IMR-90 (cell line): ENCODE measurements at places on chromosomes 7 and 10. TPM values are rescaled to one million over a fixed set of nuclear protein-coding genes. Genes with fewer than 3 reads are reported as not detected.

CNPY1 gene
- polyA plus RNA-seq: not detected in 2 replicates

SPDYE16 gene
- polyA plus RNA-seq: not detected in 2 replicates

DNA sequence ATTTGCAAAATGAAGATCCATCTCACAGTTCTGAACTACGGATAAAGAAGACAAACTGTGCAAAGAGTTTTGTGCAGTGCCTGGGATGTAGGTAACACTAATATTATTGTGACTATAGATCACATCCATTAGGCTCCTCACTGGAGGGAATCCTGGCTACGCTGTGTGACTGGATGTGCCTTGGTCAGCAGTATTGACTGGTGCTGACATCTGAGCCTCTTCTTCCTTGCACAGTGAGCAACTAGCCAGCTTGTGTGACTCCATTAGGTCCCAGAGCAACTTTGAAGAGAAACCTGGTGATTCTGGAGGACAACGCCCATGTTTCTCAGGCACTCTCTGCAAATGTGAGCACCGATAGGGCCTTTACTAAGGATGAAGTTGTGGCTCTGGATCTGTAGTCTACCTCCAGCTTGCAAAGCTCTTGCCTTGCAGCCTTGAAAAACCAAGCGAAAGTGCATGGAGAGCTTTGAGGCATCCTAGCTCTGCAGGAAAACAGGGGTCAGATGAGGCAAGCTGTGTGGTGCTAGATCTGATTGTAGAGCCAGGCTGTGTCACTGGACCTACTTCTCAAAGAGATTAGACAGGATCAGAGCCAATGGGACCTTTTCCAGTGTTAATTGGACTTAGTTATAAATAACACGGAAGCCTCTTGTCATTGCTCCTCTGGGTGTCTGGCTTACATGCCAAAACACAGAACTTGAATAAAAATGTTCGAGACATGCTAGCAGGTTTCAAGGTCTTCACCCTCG, 303.6 kb upstream of the LYZL1 start:
- no peaks in the 10 kb centered on the region for H3K36me3 ChIP-seq
- no peak overlapping the region for H3K27ac ChIP-seq
- no peaks in the 10 kb centered on the region; the same call in 1 of the 2 replicates for H3K27me3 ChIP-seq
- H3K4me1 ChIP-seq: peaks cover 4% of the 10 kb centered on the region

GRCh38 chr7:157464971-157465886, 128.4 kb downstream of the DNAJB6 start:
- no peaks in the 10 kb centered on the region for H3K4me1 ChIP-seq
- no peaks in the 10 kb centered on the region for H3K36me3 ChIP-seq
- no peak overlapping the region for H3K27ac ChIP-seq
- no peak for DNase-seq

- no peak for DNase-seq
- no peaks in the 10 kb centered on the region for H3K4me1 ChIP-seq
- no peak overlapping the region for H3K27ac ChIP-seq
- no peaks in the 10 kb centered on the region for H3K36me3 ChIP-seq
- no peak overlapping the region for H3K4me3 ChIP-seq
Observed at GRCh38 chr10:115209133-115209532, 116.0 kb downstream of the ATRNL1 start.

DNA sequence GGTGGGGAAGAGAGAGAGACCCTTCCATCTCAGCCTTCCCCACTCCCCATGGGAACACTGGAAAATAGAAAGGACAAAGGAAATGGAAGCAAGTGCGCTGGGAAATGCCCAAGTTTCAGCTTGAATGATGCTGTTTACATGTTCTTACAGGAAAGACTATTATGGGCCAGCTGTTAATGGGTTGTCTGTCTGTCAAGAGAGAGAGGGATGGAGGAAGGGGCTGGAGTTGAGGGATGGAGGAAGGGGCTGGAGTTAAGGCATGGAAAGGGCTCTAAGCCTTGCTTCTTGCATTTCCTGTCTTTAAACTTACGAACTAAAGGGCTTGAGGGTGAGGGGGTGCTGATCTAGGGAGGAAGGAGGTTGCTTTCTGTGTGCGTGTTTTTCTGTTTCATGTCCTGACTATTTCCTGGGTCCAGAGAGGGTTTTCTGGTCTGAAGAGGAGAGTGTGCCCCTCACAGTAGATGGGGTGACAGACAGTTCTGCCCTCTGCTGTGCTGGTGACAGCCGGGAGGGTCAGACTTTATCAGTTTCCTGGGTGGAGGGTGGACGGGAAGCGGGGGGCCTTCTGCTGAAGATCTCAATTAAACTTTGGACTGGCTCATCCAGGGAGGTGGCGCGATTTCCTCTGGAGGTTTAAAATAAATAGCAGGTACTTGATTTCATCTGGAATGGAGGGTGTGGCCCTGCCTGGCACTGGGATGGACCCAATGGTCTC, 30.5 kb downstream of the GRK5 start:
- peak overlapping the region; percentile 22; the same call in 1 of the 2 replicates for H3K27ac ChIP-seq
- H3K4me3 ChIP-seq: no peak overlapping the region
- H3K36me3 ChIP-seq: peaks cover 5% of the 10 kb centered on the region; the same call in 1 of the 2 replicates
- H3K27me3 ChIP-seq: no peaks in the 10 kb centered on the region
- H3K4me1 ChIP-seq: peaks cover 34% of the 10 kb centered on the region
- peak; percentile 52 for DNase-seq
